CD4-positive, alpha-beta T cell treated with Interleukin-1 beta for 1 hour (primary cell): ENCODE measurements at places on chromosomes 6 and 20.

DNA sequence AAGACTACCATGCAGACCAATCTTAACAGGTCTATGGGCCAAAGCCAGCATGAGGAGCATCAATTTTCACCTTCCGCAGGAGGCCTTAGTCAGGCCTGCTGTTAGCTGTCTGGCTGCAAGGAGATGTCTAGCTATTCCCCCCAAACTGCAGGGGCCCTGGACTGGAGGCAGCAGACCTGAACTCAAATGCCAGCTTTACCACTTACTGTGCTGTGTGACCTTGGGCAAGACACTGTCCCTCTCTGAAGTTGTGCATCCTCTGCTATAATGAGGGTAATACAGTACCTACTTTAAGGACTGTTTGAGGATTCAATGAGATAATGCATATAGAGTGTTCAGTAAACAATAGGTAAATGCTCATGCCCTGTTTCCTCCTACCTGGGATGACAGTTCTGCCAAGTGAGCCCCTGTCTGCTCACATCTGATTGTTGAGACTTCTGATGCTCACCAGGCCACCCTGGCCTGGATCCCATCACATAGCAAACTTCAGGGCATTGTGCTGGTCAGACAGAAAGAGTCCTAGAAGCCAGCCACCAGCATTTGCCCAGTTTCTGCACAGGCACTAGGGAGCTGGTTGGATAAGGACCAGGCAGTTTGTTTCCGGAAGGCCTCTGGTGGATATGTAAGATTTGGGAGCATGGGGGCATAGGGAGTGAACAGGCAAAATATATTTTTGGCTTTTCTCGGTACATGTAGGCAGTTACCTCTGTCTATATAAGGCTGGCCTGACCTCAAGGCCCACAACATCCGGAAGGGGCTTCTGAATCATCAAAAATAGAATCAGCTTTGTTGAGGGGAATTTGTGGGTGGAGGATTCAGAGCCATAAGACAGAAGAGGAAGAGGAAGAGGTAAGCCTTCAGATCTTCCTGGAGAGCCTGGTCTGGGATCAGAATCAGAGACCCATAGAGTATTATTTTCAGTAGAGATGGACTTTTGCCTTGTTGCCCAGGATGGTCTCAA lies 2.3 kb upstream of the OCSTAMP start:
- peak; percentile 21 for DNase-seq

GRCh38 chr6:149890629-149891045 lies 7.3 kb downstream of the RAET1E start:
- no peak for DNase-seq

GRCh38 chr20:51800872-51801121 lies 1.5 kb downstream of the SALL4 start:
- no peak for DNase-seq

GRCh38 chr20:64045346-64046011 lies 4.0 kb downstream of the SOX18 start:
- no peak for DNase-seq
